ENCODE measurements at places on chromosomes 12 and 14.
A peak's percentile ranks its signal among the peaks of the same experiment; 100 is the strongest.

GRCh38 chr12:112928978-112929377, 9.3 kb upstream of the OAS3 start:
- DNase-seq: no peak

DNA sequence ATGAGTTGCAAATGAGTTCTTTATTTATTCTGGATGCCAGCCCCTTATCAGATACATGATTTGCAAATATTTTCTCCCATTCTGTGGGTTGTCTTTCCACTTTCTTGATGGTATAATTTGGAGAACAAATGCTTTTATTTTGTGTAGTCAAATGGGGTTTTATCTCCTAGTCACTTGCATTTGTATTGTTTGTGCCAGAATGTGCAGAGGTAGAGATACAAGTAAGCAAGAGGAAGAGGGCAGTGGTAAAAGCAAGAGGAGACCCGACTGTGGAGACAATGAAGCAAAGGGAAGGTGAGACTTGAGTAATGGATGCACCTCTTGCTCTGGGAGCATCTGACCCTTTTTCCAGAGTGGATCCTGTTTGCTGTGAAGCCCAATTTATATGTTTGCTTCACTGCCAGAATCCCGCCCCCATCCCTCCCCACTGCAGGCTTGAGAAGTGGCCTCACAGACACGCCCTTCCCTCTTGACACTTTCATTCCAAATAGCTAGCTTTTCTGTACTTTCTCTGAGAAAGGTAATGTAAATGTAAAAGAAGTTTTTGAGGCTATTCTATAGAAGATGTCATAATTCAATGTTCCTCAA, 786 bp upstream of the PFKM start:
- no peak for DNase-seq

DNA sequence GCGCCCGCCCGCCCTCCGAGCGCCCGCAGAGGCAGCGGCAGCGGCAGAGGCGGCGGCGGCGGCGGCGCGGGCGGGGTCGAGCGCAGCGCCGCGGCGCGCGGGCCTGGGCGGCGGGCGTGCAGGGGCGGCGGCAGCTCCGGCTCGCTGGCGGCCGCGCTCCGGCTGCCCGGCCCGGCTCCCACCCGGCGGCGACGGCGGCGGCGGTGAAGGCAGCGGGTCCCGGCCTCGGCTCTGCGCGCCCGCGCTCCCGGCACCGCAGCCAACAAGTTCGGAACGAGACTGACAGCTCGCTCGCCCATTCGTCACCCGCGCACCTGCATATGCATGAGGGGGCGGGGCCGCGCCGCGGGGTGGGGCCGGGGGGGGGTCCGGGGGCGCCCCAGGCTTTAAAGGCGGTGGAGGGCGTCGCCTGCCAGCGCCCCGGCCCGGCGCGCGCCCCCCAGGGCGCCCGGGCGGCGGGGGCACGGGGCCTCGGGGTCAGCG, at the start of gene JAG2:
JAG2 (minus strand) TSS at position 281 of the 483 bp plus-strand sequence. CDS start 356 bp downstream, outside the sequence.
- peak; percentile 24 for DNase-seq

DNA sequence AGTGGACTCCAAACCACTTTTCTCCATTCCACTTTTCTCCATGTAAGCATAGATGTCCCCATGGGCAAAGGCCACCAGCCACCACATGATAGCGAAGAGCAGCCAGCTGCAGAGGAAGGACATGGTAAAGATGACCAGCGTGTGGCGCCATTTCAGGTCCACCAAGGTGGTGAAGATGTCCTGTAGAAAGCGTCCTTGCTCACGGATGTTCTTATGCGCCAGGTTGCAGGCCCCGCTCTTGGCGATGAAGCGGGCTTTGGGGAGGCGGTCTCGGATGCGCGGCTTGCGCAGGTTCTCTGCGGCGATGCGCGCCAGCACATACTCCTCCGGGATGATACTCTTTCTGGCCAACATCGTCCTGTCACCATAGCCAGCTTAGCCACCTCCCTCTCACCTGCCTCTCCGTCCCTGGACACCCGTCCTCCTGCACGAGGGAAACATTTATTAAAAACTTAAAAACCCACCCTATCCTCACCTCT, 1.2 kb downstream of the KCNJ8 start:
- DNase-seq: no peak

- DNase-seq: no peak
Measured at GRCh38 chr14:65565948-65566347, 153.4 kb downstream of the FUT8 start.

Measured in stimulated activated CD8-positive, alpha-beta memory T cell treated with anti-CD3 and anti-CD28 coated beads, Interleukin-2, amount 100 ng/mL, for 1 hour (primary cell).